Stimulated activated CD4-positive, alpha-beta T cell treated with anti-CD3 and anti-CD28 coated beads, TNF-alpha, amount 100 ng/mL, for 1 hour (primary cell): ENCODE measurements at places on chromosomes 4 and X.

DNA sequence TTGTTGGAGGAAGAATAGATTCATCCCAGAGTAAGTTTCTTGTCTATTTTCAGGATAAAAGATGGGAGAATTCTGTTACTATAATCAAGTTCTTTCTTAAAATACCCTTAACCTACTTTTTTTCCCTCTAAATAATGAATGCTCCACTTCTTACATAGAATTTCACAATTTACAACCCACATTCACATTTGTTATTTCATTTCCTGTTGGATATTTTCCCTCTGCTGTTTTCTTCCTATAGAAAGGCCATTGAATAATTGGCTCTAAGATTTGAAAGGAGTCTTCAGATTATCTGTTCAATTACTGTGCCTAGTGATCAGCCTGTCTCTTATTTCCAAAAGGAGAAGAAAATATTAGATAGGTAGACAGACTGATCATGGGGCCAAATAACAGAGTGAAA, 79.7 kb downstream of the CPE start:
- DNase-seq = no peak

DNA sequence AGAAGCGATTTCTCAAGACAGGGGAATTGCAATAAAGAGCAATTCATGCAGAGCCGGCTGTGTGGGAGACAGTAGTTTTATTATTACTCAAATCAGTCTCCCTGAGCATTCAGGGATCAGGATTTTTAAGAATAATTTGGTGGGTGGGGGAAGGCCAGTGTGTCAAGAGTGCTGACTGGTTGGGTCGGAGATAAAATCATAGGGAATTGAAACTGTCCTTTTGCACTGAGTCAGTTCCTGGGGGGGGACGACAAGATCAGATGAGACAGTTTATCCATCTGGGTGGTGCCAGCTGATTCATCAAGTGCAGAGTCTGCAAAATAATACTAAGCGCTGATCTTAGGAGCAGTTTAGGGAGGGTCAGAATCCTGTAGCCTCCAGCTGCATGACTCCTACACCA, 502.4 kb downstream of the NLGN4X start:
- DNase-seq = no peak

DNA sequence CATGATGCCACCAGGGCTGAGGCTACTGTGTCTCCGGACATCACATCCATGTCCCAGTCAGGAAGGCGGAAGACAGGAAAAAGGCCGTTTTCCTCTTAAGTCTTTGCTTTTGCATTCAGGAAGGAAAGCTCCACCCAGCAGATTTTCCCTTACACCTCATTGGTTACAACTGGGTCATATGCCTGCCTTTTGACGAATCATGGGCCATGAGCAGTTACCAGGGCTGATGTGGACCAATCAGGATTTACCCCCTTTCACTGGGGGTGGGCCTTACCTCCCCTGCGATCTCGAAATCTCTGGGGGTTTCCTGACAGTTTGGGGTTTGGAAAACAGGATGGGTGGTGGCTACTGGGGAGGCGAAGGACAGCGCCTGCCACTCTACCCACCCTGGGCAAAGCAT, 52.5 kb upstream of the GRPEL1 start:
- DNase-seq = no peak

DNA sequence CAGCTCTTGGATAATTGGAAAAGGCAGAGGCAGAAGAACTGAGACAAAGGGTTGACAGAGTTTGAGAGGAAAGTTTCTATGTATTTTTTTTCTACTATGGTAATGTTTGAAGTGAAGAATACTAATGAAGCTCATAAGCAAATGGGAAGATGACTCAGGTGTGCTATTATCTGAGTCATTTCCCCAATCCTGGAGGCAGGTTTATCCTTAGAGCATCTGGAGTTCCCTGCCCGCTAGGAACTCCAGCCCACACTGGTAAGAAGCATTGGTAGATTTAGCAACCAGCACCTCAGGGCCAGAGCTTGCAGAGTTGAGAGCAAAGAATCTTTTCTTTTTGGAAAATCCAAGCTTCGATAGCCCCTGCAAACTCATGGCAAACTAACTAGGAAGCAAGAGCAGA, 55.2 kb downstream of the DOCK11 start:
- DNase-seq = no peak

GRCh38 chrX:65634732-65635131, 32.7 kb upstream of the MSN start:
- DNase-seq = no peak

- no peak for DNase-seq
These were observed 644.5 kb upstream of the ATOH1 start for GRCh38 chr4:93184053-93184452.
